ENCODE measurements at places on chromosomes 2 and 18.

- DNase-seq: no peak
Observed at GRCh38 chr2:24725956-24726355, 67.2 kb downstream of the PTRHD1 start.

- DNase-seq: no peak
Observed at GRCh38 chr18:27699137-27699536, 477.8 kb downstream of the CDH2 start.

DNA sequence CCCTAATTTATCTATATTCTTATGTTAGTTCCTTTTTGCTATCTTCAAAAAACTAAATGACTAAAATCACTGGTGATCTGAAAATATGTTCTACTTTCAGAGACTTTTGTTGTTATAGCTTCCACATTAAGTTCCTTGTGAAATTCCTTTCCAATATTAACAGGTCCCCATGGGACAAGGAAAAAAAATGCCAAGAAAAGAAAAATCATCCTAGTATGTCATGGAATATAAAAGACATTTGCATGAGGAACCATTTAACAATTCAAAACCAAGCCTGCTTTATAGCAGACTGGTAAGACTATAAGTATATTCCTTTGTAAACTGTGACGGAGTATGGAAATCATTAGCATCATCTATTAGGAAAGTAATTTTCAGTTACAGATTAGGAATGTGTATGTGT is 48.1 kb downstream of the COBLL1 start:
- DNase-seq: no peak

DNA sequence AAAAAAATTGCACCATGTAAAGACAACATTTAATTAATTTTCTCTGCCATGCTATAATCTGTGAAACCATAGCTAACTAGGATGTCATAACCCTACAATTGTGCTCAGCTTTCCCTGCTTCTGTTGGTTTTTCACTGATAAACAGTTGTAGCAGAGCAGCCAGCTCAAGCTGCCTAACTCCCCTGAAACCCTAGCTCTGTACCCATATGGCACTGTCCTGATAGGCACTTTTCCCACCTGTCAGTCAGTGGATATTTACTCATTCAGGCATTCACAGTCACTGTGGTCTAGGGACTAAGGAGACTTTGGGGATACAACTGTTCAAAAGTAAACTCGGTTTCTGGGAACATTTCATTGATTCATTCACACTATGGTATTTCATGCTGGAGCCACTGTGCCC is 407.0 kb downstream of the DSEL start:
- no peak for DNase-seq

DNA sequence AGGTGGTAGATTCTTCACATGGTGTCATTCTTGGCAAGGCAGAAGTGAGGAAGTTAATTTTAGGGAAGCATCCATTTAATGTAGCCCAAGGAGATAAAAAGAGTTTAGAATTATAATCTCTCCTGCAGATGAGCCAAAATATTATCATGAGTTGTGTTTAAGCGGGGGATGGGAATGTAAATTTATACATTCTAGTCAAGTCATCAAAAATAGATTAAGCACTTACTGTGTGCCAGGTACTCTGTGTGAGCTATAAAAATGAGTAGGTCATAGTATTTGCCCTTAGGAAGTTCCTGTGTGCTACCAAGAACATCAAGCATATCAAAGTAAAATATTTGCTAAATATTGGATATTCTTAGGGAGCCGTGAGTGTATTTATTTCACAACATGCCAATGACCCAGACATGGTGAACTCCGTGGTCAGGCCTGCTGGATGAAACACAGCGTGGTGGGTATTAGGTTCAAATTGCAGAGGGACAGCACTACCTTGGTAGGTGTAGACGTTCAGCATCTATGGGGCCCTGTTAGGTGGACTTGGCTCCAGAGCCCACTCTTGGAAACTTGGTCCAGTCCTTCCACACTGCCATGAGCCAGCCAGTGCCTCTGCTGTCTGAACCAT is 37.4 kb downstream of the MEIS1 start:
- DNase-seq: no peak

DNA sequence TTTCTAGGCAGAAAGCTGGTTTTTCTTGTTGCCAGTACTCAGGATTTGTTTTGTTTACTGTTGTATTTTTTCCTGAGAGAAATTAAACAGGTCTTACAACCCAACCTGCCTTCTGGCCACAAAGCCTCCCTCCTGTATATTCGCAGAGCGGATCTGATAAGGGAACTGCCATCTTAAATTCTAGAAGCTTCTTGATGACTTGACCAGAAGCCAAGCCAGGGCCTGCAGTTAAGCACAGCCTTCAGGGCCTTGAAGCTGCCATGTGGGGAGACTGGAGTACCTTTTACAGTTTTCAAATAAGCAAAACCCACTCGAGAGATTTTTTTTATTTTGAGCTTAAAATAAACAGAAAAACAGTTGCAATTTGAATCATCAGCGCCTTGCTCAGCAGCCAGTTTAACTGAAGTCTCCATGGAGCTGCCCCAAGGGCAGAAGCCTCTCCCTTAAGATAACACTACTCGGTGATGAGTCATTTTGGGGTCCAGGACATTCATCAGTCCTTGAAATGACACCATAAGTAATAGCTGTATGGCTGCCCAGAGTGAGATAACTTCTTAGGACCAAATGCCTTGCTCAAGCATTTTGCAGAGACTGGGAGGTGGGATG is 51.5 kb upstream of the PHLPP1 start:
- DNase-seq: no peak

DNA sequence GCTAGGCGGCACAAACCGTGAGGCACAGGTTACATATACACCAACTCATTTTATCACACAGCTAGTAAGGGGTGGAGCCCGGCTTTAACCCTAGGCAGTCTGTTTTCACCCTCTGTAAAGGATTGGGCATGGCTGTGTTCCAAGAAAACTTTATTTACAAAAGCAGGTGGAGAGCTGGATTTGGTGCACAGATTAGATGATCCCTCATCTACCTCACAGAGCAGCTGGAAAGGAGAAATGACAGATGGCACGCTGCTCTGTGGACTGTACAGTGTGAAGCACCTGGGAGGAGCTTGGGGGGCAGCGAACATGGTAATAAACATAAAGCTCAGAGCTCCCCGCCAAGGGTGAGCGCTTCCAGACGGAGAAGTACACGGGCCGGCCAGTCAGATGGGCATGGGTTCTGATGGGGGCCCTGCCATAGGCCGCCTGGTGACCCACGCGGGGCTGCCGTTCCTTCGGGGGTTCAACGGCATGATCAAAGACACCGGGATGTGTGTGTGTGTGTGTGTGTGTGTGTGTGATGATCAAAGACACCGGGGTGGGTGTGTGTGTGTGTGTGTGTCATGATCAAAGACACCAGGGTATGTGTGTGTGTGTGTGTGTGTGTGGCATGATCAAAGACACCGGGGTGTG is 862 bp upstream of the TMEM177 start:
- no peak for DNase-seq

DNA sequence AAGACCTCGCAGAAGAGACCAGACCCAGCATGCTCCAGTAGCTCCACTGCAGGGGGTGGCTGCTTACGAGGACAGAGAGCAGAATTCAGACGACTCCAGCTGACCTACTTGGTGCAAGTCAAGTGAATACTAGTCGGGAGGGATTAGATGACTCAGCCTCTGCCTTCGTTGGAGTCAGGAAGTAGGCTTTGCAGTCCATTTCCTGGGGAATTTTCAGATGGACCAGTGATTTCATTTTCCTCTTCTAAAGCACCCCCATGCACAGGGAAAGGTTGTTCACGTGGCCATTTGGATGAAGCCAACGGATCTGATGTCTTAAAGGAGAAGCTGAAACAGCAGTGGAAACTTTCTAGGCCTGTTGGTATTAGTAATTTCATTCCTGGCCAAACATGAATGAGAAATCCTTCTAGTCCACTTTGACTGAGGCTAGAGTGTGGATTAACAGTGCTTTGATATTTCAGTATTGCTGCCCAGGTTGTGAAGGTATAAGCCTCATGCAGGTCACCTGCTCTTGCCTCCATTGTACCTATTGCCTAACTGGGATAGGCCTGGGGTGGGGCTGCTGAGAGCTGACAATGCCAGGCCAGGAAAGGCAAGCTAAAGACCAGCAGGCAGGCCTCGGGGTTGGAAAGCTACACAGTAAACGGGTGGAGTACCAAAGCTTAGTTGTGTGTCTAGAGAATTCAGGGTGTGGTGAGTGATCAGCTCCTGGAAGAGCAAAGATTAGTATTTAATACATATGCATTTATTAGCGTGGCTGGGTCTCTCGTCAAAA is 117.6 kb upstream of the FOSL2 start:
- DNase-seq: no peak

GRCh38 chr2:199988151-199988550 is 32.8 kb downstream of the MAIP1 start:
- no peak for DNase-seq

- no peak for DNase-seq
Observed at GRCh38 chr18:11845654-11846053, 5.6 kb upstream of the CHMP1B start.

GRCh38 chr2:136235546-136235945 is 117.6 kb upstream of the CXCR4 start:
- no peak for DNase-seq

DNA sequence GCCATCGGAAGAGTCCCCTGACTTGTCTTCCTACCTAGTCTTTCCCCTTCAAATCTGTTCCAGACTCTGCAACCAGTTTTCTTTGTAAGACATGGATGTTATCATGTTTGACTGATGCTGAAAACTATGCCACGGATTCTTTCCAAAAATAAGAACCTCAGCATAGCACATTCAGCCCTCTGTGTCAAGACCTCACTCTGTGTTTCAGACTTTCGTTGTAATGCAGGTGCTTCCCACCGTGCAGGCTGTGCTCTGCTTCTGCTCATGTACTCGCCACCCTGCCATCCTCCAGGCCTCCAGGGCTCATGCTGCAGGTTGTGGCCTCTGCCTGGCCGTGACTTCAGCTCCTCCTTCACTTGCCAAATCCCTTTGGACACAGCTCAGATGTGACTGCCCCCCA is 347.0 kb upstream of the RAB12 start:
- no peak for DNase-seq

GRCh38 chr2:157443795-157444640 is at the start of gene CYTIP:
Gene CYTIP, minus strand, starts transcription at chr2:157444089. Its CDS starts 69 bp downstream, at chr2:157444020.
- peak; percentile 68 for DNase-seq

- DNase-seq: no peak
Observed at GRCh38 chr18:68548904-68549870, 165.7 kb downstream of the TMX3 start.

DNA sequence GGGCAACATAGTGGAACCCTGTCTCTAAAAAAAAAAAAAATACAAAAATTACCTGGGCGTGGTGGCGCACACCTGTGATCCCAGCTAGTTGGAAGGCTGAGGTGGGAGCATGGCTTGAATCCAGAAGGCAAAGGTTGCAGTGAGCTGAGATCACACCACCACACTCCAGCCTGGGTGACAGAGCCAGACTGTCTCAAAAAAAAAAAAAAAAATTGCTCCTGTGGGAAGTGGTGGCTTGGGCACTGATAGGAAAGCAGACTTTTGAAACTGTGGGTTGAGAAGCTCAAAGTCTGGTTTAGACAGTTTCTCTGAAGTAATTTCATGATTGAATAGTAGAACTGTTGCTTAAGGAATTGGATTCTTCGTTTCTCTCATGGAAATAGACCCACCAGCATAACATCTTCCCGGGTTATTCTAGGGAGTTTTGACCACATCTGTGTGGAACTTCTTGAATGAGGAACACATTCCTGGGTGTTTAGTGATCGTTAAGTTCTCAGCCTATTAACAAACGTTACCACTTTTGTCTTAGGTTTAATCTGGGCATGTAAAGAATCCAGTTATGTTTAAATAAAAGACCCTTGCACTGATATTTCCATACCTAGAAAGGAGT is 33.5 kb downstream of the GRHL1 start:
- DNase-seq: no peak

DNA sequence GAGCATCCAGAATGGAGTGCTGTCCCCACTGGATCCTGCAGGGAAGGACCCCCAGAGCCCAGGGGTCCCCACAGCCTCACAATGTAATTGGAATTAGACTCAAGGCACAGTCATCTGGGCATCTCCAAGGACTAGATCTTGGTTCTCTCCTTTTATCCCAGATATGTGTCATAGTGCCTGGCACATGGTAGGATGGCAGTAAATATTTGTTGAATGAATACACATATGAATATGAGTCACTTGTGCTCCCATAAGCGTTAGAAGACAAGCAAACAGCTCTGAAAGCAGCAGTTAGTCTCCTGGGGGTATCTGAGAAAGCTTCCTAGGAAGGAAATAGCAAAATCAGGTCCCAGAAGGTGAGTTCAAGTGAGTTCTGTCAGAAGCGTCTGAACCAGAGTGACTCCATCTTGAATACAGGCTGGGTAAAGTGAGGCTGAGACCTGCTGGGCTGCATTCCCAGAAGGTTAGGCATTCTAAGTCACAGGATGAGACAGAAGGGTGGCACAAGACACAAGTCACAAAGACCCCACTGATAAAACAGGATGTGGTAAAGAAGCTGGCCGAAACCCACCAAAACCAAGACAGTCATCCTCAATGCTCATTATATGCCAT is 234.1 kb upstream of the ID2 start:
- DNase-seq: no peak

DNA sequence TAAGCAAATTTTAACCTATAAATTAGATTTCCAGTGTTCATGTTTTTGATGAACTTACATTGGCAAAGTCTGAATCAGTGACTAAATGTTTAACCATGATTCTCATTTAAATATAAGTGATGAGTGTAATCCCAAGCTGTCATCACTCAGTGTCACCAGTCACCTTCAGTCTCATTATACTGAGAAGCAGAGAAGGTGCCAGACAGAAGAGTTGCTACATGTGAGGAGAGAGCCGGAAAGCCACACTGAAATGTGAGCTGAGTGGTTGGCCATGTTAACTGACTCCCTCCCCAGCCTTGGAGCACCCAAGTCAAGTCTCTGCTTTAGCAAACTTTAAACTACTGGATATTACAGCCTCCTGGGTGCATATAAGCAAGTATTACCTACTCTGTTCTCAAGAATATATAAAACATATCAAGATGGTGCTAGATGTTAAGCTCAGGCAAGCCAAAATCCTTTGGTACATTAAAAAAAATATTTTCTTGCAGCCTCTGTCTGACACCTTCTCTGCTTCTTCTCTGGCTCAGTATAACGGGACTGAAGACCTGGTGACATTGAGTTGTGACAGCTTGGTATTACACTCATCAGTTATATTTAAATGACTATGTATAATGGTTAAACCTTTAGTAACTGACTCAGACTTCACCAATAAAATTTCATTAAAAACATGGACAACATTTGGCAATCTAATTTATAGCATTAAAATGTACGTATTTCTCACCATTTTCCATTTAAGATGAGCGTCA is 75.8 kb upstream of the MAP3K20 start:
- DNase-seq: no peak

DNA sequence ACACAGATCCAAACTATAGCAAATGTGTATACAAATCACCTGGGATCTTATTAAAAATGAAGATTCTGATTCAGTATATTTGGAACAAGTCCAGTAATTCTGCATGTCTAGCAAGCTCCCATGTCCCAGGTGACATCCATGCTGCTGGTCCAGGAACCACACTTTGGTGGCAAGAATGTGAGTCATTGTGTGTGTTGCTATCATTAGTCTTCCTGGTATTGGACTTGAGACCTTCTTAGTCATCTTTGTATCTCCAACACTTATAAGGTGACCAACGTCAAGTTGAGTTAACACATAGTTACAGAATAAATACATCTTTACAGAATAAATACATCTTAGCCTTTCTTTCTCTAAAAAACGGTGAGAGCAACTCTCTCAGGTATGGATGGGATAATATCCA is 107.9 kb upstream of the NDUFV2 start:
- DNase-seq: no peak
